ENCODE measurements at places on chromosomes 7 and 10.

DNA sequence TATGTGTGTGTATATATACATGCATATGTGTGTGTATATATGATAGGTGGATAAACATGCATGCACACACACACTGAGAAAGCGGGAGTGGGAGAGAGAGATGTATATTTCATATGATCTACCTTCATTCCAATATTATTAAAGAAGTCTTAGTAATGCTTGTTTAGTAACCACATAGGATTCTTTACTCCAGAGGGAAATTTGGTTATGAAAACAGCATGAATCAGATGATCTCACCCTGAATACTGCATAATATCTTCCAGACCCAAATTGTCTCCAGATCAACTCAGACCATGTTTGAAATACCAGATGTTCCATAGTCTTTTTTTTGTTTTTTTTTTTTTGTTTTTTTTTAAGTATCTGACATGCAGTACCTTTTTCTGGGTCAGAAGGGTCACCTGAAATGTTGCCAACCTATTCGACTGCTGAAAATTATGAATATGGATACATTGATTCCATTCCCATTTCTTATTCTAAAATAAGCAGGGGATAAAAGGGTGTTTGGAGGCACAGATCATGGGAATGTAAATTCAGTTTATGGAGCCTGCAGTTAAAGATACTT, 17.4 kb downstream of the TES start:
- DNase-seq, result peak; percentile 80

DNA sequence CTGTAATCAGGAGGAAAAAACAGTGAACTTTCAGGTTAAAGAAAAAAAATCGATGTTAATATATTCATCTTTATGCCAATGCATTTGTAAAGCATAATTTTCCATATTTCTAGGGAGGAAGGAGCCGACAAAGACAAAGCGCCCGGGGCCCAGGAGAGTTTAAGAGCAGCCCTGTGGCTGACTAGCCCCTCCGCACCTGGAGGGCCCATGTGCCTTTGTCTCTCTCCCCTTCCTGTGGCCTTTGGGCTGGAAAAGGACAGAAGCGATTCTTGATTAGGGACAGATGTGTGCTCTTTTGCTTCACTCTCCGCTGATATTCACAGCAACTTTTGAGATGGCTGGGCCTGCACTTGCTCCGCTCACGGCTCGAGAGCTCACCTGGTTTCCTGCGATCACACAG, 23.1 kb downstream of the DDC start:
- no peak for DNase-seq

DNA sequence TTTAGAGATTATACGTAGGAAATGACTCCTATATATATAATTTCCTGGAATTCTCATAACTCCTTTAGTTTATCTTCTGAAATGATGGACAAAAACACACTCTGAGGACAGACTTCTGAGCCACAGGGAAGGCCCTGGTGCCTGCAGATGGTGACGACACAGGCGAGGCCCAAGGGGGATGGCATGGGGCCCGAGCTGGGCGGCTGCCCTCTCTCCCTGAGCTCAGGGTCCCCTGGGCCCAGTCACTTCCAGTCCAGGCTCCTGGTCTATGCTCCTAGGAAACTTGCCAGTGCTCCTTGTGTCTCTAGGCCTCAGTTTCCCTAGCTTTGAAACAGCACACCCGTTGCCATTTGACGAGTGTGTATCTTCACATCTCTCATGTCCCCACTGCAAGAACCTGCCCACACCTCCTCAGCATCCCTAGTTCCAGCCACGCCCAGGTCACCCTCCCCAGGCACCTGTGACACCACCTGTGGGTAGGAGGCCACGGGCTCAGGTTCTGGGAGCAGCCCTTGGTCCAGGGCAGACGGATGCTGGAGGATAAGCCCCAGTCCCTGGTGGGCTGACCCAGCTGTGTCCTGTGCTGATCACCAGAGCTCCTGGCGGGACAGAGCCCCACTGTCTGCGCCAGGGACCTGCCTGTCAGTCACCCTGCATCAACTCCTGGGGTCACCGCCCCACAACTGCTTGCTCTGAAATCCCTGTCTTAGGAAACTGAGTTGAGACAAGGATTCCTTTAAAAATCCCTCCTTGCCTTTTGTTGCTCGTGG, 23.4 kb upstream of the SHH start:
- no peak for DNase-seq

DNA sequence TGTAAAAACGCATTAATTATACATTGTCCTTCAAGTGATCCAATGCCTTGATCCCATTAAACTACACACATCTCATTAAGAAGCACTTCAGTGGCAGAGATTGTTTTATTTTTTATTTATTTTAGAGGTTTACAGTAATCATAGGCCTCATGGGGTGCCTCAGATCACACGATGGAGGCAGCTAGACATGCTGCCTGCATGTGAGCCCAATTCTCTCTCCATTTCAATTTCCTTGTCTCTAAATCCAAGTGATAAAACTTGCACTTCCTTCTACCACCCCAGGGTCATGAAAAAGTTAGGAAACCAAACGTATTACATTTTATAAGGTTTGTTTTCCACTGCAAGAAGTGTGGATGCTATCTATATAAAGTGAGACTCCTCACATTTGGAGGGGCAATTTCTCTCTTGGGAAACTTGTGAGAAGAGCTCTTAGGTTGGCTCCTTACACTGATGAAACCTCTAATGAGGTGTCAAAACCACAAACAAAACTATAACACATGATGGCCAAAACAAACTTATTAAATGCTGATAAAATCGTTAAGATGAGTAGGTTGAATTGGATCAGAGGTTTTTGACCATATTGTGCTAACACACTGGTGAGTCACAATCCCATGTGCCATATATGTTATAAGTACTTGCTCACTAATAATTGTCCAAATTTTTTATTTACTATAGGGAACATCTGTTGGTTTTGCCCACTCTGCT, 22.3 kb upstream of the XPNPEP1 start:
- no peak for DNase-seq

DNA sequence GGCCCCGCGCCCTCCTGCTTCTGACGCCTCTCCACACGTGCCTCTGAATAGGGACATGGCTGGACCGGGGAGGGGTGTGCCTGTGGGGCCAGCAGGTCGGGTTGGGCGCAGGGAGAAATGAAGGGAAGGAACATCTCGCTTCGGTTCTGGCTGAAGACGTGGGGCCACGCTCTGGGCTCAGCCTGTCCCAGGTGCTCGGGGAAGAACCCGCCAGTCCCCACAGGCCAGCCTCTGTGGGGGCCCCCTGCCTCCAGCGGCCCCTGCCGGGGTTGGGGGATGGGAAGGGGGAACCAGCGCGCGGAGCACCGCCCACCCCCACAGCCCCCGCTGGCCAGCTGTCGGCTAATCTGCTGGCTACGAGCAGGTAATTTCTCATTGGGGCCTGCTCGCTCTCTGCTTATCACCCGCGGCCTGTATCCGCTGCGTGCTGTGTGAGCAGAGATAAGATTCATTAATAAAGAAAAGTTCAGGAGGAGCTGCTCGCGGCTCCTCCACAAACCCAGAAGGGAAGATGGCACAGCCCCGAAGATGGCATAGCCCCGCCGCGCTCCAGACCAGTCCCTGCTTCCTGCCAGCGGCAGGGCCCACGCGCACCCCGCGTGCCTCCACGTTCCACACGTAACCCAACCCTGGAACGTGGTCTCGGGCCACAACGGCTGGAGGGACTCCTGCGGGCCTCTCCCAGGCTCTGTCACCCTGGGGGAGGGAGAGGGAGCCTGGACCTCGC, 186.2 kb downstream of the ELFN1 start:
- no peak for DNase-seq

DNA sequence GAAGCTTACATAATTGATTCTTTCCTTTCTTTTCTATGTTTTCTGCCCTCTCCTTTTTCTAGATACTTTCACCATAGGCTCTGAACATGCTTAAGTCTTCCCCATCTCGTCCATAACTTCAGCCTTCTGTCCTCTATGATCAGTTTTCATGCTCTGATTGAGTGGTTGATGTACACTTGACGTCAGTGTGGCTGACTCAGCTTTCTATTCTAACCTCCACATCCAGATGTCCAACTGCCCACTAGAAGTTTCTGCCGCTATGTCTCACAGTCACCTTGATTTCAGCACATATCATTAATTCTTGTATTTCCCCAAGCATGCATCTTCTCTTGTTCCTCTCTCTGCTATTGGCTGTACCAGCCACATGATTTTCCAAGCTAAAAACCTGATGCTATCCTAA, 15.0 kb downstream of the CDK14 start:
- DNase-seq, result no peak

GRCh38 chr7:5077740-5078139, 32.1 kb downstream of the RBAK start:
- no peak for DNase-seq

GRCh38 chr7:69177461-69177861, 420.8 kb upstream of the AUTS2 start:
- no peak for DNase-seq

DNA sequence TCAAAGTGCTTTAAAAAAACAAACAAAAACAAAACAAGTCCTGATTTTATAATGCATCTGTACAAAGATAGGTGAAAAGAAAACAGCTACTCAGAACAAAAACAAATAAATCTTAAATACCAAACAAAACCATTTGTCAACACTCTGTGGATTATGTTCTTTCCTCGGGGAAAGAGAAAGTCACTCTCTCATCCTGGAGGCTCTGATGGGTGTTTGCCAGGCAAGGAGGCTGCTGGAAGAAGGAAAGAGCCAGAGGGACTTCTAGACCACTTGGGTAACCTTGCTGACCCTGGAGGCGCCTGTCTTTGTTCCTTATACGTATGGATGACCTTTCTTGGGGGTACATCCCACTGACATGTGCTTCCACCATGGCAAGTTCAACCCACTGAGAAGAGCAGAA, 92.8 kb downstream of the ZRANB1 start:
- DNase-seq, result no peak

All from HS-5 (cell line).